ENCODE measurements at places on chromosomes 1 and 21.

- DNase-seq = no peak
Measured at GRCh38 chr1:56584910-56585528, 5.7 kb upstream of the PLPP3 start.

DNA sequence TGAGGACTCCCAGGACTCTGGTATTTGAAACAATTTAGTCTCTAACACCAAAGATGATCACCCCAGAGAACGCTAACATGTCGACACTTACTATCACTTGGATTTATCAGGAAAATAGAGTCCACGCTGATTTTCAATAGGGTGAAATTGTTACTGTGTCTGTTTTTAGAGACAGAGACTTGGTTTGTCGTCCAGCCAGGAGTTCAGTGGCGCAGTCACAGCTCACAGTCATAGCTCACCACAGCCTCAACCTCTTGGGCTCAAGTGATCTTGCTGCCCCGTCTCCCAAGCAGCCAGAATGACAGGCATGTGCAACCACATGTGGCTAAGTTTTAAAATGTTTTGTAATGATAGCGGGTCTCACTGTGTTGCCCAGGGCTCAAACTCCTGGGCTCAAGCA lies 5.3 kb downstream of the SSU72 start:
- no peak for DNase-seq

GRCh38 chr1:1778663-1779319 lies 521 bp upstream of the NADK start:
- DNase-seq = no peak

DNA sequence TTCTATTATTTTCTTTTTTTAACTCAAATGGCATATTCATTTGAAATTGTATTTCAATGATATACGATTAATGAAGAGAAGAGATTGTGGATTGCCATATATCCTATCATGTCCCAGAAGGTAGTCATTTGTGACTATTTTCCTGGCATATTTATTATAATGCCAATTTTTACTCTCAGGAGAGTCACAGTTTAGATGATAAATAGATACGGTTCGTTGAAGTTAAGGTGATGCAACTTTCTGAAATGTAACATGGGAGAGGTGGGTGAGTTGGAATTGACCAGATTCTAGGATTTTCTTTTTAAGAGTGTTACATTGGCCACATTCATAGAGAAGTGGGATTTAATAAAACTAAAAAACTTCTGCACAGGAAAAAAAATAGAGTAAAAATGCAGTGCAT lies 1138.5 kb downstream of the NCAM2 start:
- DNase-seq = no peak

GRCh38 chr21:17901458-17902079 lies 82.4 kb upstream of the C21orf91 start:
- no peak for DNase-seq

DNA sequence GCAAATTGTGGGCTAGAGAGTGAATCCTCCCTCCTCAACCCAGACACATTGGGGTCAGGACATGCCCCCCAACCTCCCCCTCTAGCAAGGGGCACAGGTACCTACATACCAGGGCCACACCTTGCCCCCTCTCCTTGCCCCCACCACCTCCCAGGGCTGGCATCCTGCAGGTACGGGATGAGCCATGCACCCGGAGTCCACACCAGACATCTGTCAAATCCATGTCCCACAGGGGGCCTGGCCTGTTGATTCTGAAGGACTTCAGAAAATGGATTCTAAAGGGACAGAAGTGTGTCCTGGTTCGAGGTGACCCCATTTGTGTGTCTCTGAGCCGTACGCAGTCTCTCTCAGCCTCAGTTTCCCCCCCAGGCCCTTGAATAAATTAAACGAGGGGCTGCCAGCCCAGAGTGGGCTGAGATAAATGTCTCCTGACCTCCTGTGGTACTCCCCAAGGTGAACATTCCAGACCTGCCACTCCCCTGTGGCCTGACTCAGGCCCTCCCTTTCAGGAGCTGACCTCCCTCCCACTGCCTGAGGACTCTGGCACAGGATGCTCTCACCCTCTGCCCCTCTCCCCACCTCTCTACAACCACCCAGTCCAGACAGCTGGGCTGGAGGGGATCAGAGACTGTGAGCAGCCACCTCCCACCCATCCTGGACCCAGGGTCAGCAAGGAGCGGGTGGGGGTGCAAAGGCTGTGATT lies 94.5 kb downstream of the EPHB2 start:
- DNase-seq = no peak

DNA sequence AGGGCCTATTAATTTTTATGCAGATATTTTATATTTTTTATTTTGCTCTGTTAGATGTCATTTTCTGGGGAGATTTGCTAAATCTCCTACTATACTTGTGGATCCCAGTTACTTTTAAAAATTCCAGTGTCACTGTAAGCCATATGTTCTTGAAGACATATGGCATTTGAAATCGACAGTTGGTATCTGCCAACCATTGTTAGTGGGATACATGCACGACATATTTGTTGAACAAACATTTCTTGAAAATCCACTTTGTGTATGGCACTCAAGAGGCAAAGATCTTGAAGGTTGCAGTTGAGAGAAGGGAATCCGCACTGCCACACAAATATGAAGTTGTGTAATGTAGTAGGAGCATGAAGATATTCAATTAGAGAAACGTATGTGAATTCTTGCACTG lies 287.7 kb downstream of the HHAT start:
- no peak for DNase-seq

DNA sequence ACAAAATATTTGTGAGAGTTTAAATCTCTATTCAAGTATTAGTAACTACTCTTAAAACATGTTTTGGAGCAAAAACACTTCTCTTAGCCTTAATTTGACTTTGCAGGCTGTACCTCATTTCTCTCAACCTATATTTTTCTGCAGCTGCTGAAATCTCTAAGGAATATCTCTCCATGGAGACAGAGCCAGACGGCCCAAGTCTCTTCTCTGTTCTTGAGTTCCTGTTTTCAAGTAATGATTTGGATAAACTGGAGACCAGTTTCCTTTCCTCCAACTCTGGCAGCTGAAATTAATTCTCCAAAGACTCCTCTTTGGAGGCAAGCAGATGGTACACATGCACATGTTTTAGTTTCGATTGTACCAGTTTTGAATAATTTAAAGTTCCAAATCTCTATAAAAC lies 659.7 kb upstream of the NEGR1 start:
- DNase-seq = no peak

GRCh38 chr1:17668624-17669175 lies 86.4 kb upstream of the ACTL8 start:
- no peak for DNase-seq

- no peak for DNase-seq
Measured at GRCh38 chr1:159370855-159371254, 61.1 kb upstream of the OR10J4 start.

DNA sequence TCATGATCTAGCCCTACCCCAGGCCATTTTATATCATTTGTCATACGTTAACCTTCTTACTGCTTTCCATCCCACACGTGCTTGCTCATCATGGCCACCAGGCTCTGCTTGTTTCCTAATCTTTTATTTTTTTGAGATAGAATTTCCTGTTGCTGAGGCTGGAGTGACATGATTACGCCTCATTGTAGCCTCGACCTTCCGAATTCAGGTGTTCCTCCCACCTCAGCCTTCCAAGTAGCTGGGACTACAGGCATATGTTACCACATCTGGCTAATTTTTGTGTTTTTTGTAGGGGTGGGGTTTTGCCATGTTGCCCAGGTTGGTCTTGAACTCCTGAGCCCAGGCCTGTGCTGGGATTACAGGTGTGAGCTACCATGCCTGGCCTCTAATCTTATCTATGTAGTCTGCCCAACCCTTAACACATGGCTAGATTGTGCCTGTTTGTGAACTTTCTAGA lies 3.3 kb downstream of the UAP1 start:
- no peak for DNase-seq

DNA sequence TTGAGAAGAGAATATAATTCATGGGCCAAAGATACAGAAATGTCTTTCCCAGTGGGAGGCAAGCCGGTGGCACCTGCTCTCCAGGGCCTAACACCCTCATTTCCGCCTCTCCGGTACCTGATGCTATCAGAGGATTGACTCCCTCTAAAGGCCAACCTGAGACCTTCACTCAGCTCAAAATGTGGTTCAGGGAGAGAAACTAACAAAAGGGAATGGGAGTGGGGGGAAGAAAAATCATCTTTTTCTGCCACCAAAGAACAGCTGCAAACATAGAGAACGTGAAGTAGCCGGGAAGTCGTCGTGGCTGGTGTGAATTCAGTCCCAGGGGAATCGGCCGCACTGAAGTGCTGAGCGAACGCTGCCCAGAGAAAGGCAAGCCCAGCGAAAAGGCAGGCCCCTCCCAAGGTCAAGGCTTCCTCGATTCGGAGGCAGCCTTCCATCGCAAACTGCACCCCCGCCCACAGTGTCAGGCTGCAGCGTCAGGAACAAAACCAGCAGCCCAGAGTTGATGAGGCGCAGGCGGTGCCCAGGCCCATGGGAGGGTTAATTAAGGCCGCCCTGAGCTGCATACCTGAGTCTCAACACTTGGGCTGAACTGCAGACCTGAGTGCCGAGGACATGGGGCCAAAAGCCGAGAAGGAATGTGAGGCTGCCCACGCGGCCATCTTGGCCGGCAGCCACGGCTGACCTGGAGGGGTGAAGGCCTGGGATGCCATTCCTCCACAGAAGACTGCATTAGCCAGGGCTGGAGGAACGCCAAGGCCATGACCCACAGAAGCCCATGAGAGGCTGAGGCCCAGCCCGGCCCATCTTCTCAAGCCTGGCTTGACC lies 160.2 kb downstream of the PSMG1 start:
- no peak for DNase-seq

GRCh38 chr1:51506537-51506936 lies 12.5 kb downstream of the EPS15 start:
- DNase-seq = no peak

GRCh38 chr1:50110656-50111055 lies 1.9 kb downstream of the ELAVL4 start:
- DNase-seq = no peak

GRCh38 chr1:242189591-242189990 lies 190.7 kb upstream of the MAP1LC3C start:
- DNase-seq = no peak

DNA sequence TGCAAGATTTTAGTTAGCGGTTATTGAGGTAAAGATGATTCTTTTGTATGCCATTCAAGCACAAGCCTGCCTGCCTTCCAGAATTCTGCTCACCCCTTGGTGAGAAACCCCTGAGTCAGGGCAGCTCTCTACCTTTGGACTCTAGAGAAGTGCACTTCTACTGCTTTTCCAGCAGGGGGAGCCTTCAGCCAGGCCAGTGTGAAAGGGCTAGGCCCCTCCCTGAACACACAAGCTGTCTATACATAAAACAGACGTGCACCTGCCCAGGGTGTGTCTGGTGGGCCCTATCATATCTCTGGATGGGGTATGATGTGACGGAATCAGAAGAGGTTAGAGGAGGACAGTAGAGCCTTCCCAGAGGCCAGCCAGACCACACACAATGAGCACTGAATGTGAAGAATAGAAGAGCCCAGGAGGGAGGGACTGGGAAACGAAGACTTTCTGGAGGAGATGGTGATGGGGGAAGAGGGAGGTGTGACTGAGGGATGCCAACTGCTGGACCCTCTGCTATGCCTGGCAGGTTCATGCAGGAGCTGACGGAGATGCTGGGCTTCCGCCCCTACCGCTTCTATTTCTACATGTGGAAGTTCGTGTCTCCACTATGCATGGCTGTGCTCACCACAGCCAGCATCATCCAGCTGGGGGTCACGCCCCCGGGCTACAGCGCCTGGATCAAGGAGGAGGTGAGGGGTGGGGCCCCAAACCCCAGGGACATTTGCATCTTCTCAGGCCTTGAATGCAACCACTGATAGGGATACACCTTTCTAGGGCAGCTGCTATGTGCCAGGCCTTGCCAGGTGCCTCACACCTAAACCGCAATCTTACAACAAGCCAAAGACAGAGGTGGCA lies 13.0 kb upstream of the KCNC4 start:
- no peak for DNase-seq

- no peak for DNase-seq
Measured at GRCh38 chr1:208002672-208003071, 91.7 kb upstream of the CD34 start.

DNA sequence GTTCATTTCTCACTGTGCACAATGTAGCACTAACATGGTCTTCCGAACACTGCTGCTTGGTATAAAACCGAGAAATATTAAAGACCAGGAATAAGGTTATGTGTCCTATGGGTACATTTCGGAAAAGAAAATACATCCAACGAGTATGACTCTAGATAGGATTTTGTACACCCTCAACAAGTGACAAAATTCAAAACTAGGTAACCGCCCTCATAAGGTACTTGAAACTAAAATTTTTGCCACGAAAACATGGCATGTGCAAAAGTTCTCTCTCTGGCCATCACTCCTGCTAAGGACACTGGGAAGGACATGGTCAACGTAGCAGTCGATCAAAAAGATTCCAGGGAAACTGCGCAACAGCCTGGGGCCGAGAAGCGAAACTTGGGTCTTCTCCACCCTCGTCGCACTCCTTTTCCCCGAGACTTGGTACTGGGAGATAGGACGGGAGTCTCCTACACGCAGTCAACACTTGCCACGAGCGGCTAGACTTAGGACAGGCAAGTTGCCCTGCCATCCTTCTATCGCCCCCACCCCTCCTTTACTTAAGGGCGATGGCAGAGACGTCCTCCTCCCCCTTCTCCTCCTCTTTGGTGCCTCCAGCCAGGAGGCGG lies 338 bp upstream of the TOR1AIP1 start:
- no peak for DNase-seq
